Retinal pigment epithelial cell (primary cell): ENCODE measurements at places on chromosomes 12 and 14.

GRCh38 chr14:54556535-54556934 is 10.4 kb upstream of the SAMD4A start:
- DNase-seq = no peak

- DNase-seq = no peak
Measured at GRCh38 chr14:90784621-90785270, 31.5 kb downstream of the TTC7B start.

- DNase-seq = peak; percentile 13
Measured at GRCh38 chr12:48281811-48282210, 68.9 kb downstream of the ZNF641 start.

- no peak for DNase-seq
Measured at GRCh38 chr14:49897965-49898364, 5.1 kb downstream of the ARF6 start.

DNA sequence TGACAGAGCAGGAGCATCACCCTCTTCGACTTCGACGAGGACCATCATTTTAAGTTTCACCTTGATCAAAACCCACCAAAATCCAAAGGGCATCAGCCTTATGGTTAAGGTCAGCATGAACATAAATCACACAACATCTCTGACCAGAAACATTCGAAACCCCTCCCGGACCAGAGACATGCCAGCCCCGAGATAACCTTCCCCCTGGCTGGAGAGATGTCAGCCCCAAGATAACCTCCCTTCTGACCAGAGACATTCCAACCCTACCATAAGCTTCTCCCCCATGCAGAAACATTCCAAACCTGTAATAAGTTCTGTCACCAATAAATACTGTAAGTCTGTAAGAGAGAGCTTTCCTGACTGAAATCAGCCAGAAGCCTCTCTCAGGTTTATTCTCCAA is 6.3 kb downstream of the PCNX4 start:
- no peak for DNase-seq

DNA sequence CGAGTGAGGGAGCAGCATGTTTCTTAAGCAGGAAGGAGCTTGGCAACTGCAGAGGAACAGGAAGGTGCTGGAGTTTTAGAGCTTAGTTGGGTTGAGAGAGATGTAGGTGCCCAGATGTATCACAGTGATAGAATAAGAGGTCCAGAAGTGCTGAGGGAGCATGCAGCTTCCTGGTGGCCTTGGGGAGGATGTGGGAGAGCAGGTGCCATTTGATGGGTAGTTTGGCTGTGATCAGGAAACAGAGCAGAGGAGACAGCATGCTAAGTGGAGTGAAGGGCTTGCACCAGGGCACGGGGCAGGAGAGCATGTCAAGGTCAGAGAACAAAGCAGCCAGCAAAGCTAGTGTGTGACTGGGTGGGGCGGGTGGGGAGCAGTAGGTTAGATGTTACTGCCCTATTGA is 74.8 kb downstream of the PAPOLA start:
- DNase-seq = no peak

DNA sequence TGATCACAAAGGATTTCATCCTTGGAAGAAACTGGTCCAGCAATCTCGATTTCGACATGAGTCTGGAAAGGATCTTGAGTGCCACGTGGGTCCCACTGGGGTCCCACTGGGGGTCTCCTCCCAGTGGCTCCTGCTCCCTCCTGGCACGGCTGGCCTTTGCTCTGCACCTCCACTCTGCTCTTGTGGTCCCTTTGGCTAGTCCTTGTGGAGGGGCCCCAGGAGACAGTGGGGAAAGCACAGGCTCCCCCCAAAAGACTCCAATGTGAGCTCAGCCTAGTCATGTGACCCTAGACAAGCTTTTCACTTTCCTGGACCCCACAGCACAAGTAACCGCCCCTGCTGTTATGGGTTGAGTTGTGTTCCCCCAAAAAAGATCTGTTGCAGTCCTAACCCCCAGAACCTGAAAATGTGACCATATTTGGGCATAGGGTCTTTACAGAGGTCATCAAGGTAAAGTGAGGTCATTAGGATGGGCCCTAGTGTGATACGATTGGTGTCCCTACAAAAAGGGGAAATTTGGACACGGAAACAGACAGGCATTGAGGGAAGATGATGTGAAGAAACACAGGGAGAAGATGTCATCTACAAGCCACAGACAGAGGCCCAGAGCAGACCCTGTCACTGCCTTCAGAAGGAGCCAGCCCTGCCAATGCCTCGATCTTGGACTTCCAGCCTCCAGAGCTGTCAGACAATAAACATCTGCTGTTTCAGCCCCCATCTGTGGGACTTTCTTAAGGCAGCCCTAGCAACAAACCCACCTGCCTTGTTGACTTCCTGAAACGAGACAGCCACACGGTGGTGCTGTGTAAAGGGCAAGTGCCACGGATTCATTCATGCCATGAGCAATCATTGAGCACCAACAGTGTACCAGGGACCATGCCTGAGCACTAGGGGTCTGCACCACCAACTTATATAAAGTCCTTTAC is 23.8 kb upstream of the PPP2R5C start:
- no peak for DNase-seq

DNA sequence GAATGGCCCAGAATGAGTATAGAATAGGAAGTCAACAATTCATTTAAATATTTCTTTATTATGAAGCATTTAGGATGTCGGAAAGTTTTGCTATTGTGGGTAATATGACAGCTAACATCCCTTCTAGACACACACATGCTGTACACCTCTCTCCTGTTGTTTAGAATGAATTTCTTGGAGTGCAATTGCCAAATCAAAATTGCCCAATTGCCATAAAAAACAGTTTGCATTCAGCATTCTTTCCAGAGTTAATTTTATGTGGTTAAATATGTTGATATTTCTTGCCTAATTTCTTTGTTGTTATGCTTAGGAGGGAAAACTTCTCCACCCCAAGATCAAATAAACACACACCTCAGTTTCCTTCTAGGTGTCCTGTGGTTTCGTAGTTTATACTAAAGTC is 16.9 kb upstream of the SMCO2 start:
- no peak for DNase-seq

DNA sequence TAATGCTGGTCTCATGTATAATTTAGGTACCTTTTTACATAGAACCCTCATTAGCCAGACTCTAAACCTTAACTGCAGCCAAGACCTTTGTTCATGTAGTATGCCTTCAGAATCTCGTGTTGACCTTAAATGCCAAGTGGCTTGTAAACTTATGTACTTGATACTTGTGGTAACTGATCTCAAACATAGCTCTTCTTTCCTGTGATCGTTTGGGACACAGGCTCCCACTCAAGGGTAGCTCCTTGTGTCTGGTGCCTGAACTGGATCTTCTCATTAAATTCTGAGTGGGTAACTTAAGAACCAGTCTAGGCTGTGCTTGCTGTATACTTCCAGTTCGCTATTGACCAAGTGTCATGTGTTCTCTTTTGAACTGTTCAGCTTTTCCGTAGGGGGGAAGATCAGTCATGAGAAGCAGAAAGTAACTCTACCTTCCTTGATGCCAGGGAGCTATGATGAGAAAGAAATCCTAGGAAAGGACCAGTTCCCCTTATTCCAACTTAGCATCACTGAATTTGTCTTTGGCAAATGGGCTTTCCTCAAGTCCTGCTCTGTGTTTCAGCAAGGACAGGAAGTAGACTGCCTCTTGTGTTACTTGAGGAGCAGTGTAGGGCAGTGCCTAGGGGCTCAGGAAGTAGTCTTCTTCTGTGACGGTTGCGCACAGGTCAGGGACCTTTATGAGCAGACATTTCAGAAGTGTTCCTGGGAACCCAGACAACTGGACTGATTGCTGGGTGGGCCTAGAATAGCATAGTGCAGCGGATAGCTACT is 2.5 kb downstream of the LGALS3 start:
- no peak for DNase-seq

GRCh38 chr14:68784226-68784910 is 8.5 kb downstream of the ZFP36L1 start:
- DNase-seq = no peak

GRCh38 chr12:79549531-79550271 is 141.1 kb downstream of the PAWR start:
- DNase-seq = peak; percentile 22

GRCh38 chr12:120116441-120116791 is at the start of gene RAB35:
Gene RAB35, minus strand, starts transcription at chr12:120116753. Its CDS starts 103 bp downstream, at chr12:120116650.
- DNase-seq = no peak

GRCh38 chr14:60396718-60397343 is 89.0 kb downstream of the C14orf39 start:
- DNase-seq = peak; percentile 29

- no peak for DNase-seq
Measured at GRCh38 chr14:105492031-105492970, 1.3 kb downstream of the TEDC1 start.

GRCh38 chr12:25052196-25052913 is 103.5 kb upstream of the BCAT1 start:
- DNase-seq = no peak

DNA sequence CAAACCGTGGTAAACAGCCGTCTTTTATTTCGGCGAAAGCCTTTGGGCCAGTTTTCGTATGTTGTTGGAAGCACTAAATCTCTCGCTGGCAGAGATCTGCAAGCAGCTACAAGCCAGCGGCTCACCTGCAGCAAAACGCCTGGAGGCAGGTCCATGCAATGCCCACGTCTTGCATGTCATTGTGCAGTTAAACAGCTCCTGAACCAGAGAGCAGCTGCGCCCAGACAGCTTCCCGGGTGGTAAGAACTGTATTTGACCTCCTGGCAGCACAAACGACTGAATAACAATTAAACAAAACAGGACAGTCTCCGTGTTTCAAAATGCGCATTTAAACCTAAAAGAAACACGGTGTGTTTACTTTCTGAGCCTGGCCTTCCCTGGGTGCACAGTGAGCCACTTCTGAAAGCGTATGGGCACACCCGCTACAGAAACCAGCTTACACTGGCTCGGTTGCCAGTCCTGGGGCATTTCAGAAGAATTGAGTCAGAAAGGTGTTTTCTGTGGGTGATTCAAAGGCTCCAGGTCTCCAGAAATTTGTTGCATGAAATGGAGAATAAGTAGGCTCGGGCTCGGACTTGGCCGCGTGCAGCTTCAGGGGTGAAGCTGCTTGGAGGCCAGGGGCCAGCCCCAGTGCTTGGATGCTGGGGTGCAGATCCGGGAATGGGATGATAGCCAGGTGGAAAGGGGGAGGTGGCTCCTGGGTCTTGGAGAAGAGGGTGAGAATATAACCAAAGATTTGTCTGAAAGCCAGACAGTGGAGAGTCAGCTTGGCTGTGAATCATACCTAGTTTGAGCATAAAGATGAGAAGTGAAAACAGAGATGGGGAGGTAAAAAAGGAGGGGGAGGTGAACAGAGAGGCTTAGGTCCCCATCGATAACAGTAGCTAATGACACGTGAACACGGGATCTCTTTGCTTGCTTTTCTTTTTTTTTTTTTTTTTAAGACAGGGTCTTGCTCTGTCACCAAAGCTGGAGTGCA is 24.9 kb upstream of the FZD10 start:
- DNase-seq = no peak

GRCh38 chr12:44063671-44064070 is 227.8 kb downstream of the TMEM117 start:
- DNase-seq = no peak

- DNase-seq = no peak
Measured at GRCh38 chr12:83954071-83954789, 958.4 kb downstream of the SLC6A15 start.

- no peak for DNase-seq
Measured at GRCh38 chr12:124493809-124494750, 73.3 kb downstream of the NCOR2 start.

- DNase-seq = no peak
Measured at GRCh38 chr14:87573591-87573990, 419.4 kb downstream of the GALC start.

DNA sequence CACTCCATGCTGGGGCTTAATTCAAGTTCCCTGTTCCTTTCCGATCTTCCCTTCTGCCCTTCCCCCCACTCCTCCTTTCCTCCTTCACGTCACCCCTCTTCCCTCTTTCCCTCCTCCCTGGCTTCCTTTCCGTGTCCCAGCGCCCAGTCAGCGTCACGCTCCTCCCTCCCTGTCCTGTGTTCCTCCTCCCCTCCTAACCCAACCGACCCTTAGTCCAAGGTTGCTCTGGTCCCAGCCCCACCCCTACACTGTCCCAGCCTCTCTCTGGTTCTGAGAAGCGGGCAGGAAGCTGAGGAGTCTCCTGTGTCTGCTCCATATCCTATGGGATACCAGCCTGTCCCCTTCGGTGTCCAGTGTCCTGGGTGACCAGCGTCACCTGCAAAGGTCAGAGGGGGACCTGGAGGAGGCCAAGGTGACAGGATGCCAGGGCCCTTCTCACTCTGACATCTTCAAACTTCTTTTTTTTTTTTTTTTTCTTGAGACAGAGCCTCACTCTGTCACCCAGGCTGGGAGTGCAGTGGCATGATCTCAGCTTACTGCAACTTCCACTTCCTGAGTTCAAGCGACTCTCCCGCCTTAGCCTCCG is 56.2 kb upstream of the TSPAN9 start:
- no peak for DNase-seq

GRCh38 chr14:22303589-22304195 is 285.3 kb downstream of the DAD1 start:
- no peak for DNase-seq

GRCh38 chr12:42468341-42468821 is 121.2 kb downstream of the PRICKLE1 start:
- peak; percentile 78 for DNase-seq

DNA sequence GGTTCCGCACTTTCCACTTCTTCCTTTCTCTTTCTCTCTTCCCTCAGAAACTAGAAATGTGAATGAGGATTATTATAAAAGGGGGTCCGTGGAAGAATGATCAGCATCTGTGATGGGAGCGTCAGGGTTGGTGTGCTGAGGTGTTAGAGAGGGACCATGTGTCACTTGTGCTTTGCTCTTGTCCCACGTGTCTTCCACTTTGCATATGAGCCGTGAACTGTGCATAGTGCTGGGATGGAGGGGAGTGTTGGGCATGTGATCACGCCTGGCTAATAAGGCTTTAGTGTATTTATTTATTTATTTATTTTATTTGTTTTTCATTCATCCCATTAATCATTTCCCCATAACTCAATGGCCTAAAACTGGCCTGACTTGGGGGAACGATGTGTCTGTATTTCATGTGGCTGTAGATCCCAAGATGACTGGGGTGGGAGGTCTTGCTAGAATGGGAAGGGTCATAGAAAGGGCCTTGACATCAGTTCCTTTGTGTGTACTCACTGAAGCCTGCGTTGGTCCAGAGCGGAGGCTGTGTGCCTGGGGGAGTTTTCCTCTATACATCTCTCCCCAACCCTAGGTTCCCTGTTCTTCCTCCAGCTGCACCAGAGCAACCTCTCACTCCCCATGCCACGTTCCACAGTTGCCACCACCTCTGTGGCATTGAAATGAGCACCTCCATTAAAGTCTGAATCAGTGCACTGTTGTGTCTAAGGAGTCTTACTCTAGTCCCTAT is 4.6 kb upstream of the ATN1 start:
- DNase-seq = no peak

DNA sequence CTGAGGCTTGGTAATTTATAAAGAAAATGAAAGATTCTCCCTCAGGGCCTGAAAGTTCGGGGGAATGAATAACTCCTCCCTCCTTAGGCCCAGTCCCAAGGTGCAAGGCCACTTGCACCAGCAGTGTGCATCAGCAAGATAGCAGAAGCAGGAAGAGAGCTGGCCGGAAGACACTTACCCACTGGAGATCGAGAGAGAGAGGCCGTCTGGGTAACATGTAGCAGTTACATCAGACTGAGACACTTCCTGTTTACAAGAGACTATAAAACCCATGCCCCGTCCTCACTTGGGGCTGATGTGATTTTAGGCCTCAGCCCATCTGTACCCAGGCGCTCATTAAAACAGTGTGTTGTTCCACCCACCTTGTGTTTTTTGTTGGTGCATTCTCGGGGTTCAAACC is 85.2 kb downstream of the TMTC3 start:
- DNase-seq = no peak
